HEK293T (cell line): ENCODE measurements at places on chromosomes 16 and 17.

DNA sequence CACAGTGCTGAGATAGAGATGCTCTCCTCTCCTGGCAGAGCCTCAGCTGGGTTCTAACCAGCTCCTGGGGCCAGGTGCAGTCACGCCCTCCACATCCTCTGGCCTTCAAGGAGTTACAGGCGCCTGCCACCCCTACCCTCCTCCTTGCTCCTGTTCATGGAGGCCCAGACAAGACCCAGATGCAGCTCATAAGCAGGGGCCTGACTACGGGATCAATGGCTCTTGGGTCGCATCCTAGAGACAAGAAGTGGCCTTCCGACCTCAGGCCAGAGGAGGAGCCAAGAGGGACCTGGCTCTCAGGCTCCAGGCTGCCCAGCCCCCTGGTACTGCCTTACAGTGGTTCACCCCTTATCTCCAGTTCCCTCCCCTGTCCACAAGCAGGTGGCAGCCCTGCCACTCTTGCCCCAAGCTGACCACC lies 23.0 kb downstream of the ARHGAP27 start:
- no peak for DNase-seq

GRCh38 chr17:40953881-40954280 lies 12.9 kb downstream of the KRT39 start:
- no peak for DNase-seq

- no peak for DNase-seq
These were observed 5.3 kb upstream of the WWOX start for GRCh38 chr16:78094166-78094565.

- no peak for DNase-seq
These were observed 951 bp downstream of the RPL19 start for GRCh38 chr17:39200957-39201510.

DNA sequence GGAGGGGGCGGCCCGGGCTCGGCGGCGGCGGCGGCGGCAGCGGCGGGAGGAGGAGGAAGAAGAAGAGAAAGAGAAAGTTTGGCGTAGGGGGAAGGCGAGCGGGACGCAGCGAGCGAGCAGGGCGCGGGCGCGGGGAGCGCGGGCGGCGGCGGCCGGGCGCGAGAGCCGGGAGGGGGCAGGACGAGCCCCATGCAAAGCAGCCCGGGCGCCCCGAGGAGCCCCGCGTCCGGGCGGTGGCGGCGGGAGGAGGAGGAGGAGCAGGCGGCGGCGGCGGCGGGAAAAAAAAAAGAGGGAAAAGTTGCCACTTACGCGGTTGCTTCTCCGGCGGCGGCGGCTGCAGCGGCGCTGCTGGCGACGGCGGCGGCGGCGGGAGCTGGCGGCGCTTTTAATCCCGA lies 10.3 kb upstream of the ZFHX3 start:
- DNase-seq = no peak
